ENCODE measurements at places on chromosomes 2 and 18. TPM values are rescaled to one million over a fixed set of nuclear protein-coding genes. Genes with fewer than 3 reads are reported as not detected.

DNA sequence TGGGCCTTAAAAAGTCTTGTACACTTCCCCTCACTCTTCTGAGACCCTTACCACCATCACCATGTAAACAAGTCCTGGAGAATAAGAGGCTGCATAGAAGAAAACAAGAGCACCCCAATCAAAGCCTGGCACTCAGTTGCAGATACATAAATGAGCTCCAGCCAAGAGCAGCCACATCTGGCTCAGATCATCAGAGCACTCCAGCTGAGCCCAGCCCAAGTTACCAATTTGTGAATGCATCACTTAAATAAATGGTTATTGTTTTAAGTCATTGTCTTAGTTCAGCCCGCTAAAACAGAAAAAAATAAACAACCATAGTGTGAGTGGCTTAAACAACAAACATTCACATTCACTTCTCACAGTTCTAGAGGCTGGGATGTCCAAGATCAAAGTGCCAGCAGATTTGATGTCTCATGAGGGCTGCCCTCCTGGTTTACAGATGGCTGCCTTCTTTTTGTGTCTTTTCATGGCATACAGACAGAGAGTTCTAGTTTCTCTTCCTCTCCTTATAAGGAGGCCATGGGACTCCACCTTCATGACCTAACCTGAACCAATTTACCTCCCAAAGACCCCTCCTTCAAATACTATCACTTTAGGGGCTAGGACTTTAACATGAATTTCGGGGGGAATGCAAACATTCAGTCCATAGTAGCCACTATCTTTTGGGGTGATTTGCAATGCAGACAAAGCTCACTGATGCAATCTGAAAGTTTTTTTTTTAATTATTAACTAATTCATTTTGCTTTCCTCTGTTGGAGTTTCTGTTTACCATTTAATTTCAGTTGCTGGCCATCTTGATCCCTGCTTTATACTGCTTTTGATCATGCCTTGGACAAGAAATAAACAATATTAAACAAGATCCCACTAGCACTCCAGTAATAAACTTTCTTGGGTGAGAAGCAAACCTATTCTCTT, 187.5 kb upstream of the ACVR2A start:
- H3K27ac ChIP-seq, result no peak overlapping the region
- H3K4me3 ChIP-seq, result no peak overlapping the region
- no peaks in the 10 kb centered on the region for H3K36me3 ChIP-seq
- no peak for DNase-seq

- no peaks in the 10 kb centered on the region for H3K4me1 ChIP-seq
- H3K27me3 ChIP-seq, result no peaks in the 10 kb centered on the region
- H3K27ac ChIP-seq, result no peak overlapping the region
- H3K4me3 ChIP-seq, result no peak overlapping the region
- no peak for DNase-seq
Observed at GRCh38 chr2:222465746-222466145, 41.4 kb downstream of the SGPP2 start.

DNA sequence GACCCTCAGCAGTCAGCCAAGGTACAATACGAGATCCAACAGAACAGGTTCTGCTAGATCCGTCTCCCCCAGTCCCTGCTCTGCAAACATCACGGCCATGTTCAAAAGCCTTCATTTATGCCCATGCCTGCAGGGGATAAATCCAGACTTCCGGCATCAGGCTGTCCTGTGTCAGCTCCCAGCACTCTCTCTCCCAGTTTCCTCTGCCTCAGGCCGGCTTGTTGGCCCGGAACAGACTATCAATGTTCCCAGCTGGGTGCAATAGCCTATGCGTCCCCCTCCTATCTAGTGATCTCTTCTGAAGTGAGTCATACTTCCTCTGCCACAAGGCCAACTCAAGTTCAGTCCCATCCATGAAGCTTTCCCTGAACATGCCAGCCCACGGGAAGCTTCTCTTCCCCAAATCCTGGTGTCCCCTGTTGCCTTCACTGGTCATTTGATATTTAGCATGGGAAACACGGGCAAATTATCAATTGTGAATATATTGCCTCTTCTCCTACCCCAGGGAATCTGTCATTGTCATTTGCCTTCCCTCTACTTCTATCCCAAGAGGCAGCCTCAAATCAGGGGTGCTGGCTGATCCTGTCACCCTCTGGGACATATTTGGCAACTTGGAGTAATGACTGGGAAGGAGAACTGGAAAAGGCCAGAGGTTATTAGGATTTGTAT, 51.1 kb downstream of the CAPN13 start:
- no peak for DNase-seq
- no peak overlapping the region for H3K27ac ChIP-seq

- no peaks in the 10 kb centered on the region for H3K4me1 ChIP-seq
- no peak overlapping the region for H3K27ac ChIP-seq
- no peak overlapping the region for H3K4me3 ChIP-seq
- no peaks in the 10 kb centered on the region for H3K36me3 ChIP-seq
Observed at GRCh38 chr18:77486985-77487384, 237.3 kb downstream of the GALR1 start.

DNA sequence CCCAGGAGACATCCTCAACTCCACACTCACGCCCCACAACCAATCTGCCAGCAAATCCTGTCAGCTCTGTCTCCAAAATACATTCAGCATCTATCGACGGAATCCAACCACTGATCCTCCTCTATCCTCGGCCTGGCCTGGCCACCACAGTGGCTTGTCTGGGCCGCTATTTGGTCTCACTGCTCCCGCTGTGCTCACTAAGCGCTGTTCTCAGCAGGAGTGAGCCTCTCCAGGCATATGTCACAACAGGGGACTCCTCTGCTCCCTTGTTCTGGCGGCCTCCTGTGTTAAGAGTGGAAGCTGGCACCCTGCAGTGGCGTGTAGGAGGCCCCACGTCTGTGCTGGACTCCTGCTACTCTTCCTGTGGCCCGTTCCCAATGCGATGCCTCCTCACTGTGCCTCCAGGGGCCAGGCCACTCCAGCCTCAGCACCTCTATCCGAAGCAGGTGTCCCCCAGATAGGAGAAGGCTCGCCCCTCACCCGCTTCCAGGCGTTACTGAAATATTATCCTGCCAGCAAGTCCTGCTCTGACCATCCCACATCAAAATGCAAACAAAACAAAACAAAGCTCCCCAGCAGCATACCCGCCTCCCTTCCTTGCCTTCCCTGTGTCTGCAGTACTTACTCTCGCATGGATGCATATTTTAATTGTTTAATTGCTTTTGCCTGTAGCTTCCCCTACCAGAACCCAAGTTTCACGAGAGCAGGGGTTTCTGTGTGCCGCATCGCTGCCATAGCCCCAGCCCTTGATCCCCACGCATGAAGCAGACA, 39.9 kb downstream of the CENPO start:
- H3K36me3 ChIP-seq, result no peaks in the 10 kb centered on the region
- H3K27ac ChIP-seq, result no peak overlapping the region
- no peak overlapping the region for H3K4me3 ChIP-seq
- H3K27me3 ChIP-seq, result no peaks in the 10 kb centered on the region
- H3K4me1 ChIP-seq, result no peaks in the 10 kb centered on the region

DNA sequence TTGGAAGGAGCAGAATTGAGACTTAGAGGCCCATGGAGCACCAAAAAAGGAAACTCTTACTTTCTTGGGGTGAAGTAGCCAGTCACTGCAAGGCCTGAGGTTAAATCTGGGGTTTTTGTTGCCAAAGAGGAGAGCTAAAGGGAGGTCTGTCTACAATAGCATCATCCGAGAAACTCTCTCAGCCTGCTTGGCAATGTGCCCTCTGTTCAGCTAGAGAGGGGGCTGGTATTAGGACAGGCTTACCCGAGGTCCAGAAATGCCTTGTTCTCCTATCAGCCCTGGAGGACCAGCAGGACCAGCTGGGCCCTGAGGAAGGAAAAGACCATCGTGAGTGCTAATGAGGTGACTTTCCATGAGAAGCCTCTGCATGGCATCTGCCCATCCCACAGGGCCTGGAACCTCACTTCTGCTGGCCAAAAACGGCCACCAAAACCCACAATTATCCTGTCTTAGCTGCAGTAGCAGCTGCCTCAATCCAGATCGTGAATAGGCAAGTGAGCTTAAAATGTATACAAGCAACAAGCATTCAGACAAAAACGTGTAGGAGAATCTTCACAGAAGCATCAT, 61.6 kb downstream of the COL6A3 start:
- no peaks in the 10 kb centered on the region for H3K36me3 ChIP-seq
- no peaks in the 10 kb centered on the region for H3K27me3 ChIP-seq
- no peak overlapping the region for H3K4me3 ChIP-seq
- DNase-seq, result no peak

DNA sequence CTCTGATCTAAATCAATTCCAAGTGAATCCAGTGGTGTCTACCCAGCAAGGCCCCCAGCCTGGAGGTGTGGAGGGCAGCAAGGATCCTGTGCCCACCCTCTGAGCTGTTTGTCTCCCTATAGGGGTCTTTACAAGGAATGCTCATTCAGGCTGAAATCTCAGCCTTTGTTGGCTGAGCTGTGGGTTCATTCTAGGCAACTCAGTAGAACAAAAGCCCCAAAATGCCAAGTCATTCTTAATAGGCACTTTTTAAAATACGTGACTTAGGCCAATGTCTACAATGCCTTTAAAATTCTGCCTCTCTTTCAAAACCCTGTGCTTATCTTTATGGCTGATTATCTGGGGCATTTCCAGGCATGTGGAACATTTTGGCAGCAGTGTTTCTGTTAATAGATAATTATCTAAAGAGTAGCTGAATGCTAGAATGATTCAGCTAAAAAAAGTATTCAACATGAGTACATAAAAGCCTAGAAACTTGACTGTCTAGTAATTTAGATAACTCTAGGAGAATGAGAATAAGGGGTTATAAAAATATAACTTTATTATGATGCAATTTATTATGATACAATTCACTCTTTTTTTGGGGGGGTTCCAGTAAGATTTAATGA, 7.4 kb downstream of the UGT1A6 start:
- H3K4me1 ChIP-seq, result no peaks in the 10 kb centered on the region
- no peak overlapping the region for H3K4me3 ChIP-seq
- no peaks in the 10 kb centered on the region for H3K27me3 ChIP-seq
- H3K36me3 ChIP-seq, result no peaks in the 10 kb centered on the region

- H3K27ac ChIP-seq, result no peak overlapping the region
- no peaks in the 10 kb centered on the region for H3K27me3 ChIP-seq
- no peak overlapping the region for H3K4me3 ChIP-seq
- no peak for DNase-seq
- no peaks in the 10 kb centered on the region for H3K4me1 ChIP-seq
Observed at GRCh38 chr2:102159295-102159694, 16.7 kb downstream of the IL1R1 start.

GRCh38 chr2:29587402-29588190, 333.8 kb downstream of the ALK start:
- no peaks in the 10 kb centered on the region for H3K4me1 ChIP-seq
- H3K27ac ChIP-seq, result no peak overlapping the region
- no peaks in the 10 kb centered on the region for H3K36me3 ChIP-seq
- no peaks in the 10 kb centered on the region for H3K27me3 ChIP-seq

- H3K27ac ChIP-seq, result no peak overlapping the region
- no peak overlapping the region for H3K4me3 ChIP-seq
- peaks cover 20% of the 10 kb centered on the region for H3K4me1 ChIP-seq
- DNase-seq, result no peak
- H3K36me3 ChIP-seq, result no peaks in the 10 kb centered on the region
Observed at GRCh38 chr2:239398521-239398921, 2.3 kb downstream of the HDAC4 start.

DNA sequence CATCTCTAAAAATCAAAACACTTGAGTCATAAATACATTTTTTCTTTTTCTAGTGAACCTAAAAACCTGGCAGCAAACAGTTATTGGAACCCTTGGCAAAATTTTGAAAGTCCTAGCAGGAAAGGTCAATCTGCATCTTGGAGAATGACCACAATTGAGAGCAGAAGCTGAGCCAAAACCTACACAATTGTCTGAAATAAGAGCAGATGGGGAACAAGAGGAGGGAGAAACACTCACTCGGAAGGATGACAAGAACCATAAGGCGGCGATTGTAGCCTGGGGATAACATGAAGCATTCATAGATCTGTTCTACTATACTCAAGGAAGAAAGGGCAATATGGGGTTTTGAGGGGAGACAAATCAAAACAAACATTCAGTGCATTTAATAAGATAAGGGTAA, 117.0 kb downstream of the CHN1 start:
- no peak overlapping the region for H3K27ac ChIP-seq
- no peaks in the 10 kb centered on the region for H3K36me3 ChIP-seq
- DNase-seq, result no peak
- H3K4me3 ChIP-seq, result no peak overlapping the region
- H3K27me3 ChIP-seq, result no peaks in the 10 kb centered on the region

DNA sequence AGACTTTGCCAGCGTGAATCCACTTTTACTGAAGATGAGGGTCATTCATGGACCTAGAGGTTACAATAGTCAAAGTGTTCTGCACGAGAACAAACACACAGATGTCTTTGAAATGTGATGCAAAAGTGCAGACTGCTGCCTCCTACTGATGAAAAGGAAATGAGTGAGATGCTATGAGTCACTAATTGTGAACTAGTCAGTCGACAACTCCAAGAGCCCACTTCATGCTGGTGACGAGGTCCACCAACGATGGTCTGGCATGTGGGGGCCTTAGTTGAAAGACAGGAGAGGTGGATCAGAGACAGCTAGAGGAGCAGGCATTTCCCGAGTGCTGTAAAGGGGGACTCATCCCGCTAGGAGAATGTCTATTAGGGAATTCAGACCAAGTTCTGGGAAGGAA, 17.1 kb upstream of the ZNF236 start:
- peaks cover 5% of the 10 kb centered on the region for H3K27me3 ChIP-seq
- H3K4me1 ChIP-seq, result peaks cover 17% of the 10 kb centered on the region
- H3K36me3 ChIP-seq, result peaks cover 11% of the 10 kb centered on the region
- no peak for DNase-seq

GRCh38 chr18:64295839-64296238, 147.0 kb upstream of the LINC00305 start:
- no peak overlapping the region for H3K27ac ChIP-seq
- H3K27me3 ChIP-seq, result no peaks in the 10 kb centered on the region
- no peaks in the 10 kb centered on the region for H3K4me1 ChIP-seq
- no peaks in the 10 kb centered on the region for H3K36me3 ChIP-seq

- no peaks in the 10 kb centered on the region for H3K36me3 ChIP-seq
- no peaks in the 10 kb centered on the region for H3K27me3 ChIP-seq
- H3K4me1 ChIP-seq, result peaks cover 18% of the 10 kb centered on the region
- H3K27ac ChIP-seq, result no peak overlapping the region
Observed at GRCh38 chr2:118975133-118975532, 33.1 kb downstream of the MARCO start.

DNA sequence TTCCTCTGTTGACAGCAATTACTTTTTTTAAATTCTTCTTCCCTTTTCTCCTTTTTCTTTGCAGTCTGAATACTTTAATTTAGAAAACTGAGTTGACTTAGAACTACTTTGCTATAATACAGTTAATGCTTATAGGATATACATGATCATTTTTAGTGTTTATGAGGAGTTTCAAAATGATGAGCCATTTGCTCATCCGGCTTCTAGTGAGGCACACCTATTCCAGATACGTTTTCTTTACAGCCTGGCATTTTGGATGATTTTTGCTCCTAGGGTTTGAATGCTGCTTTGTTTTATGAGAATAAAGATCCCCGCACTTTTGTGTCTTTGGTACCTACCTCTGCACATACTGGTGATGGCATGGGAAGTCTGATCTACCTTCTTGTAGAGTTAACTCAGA, 52.8 kb downstream of the EIF5B start:
- H3K4me1 ChIP-seq, result no peaks in the 10 kb centered on the region
- H3K27me3 ChIP-seq, result no peaks in the 10 kb centered on the region
- no peak for DNase-seq

GRCh38 chr2:181025004-181025403, 44.6 kb downstream of the UBE2E3 start:
- no peak for DNase-seq
- no peak overlapping the region for H3K27ac ChIP-seq
- no peaks in the 10 kb centered on the region for H3K27me3 ChIP-seq
- no peaks in the 10 kb centered on the region for H3K4me1 ChIP-seq
- no peaks in the 10 kb centered on the region for H3K36me3 ChIP-seq

Gene CYP1B1
- total RNA-seq, result 1.4 TPM

Gene ASIC4
- 0.12 TPM for total RNA-seq

Gene CHMP3
- total RNA-seq, result 50.3 TPM

Gene SLC4A3
- 0.15 TPM for total RNA-seq

Gene IL1R1
- total RNA-seq, result 0.68 TPM

Gene TMEM198
- 2.3 TPM for total RNA-seq

Gene CRYBA2
- not detected for total RNA-seq

Gene UPP2
- not detected for total RNA-seq

Data from natural killer cell (primary cell).